ENCODE measurements at places on chromosomes 3 and 15. TPM values are rescaled to one million over a fixed set of nuclear protein-coding genes. Genes with fewer than 3 reads are reported as not detected.

Gene GOLGA6A
- 0.07 TPM for total RNA-seq

Gene FGF12
- 0.07 TPM for total RNA-seq

Gene STAC
- total RNA-seq = 23.2 TPM

Gene ST3GAL6
- total RNA-seq = 19.9 TPM

Gene LIPH
- total RNA-seq = 0.43 TPM
